Fibroblast of villous mesenchyme (primary cell): ENCODE measurements at places on chromosomes 16 and 17. TPM values are rescaled to one million over a fixed set of nuclear protein-coding genes. Genes with fewer than 3 reads are reported as not detected.

GRCh38 chr17:3635474-3636153 lies 436 bp downstream of the SHPK start:
- no peak for DNase-seq

- DNase-seq, result peak; percentile 66
These were observed 87.4 kb upstream of the LHX1 start for GRCh38 chr17:36849871-36850348.

DNA sequence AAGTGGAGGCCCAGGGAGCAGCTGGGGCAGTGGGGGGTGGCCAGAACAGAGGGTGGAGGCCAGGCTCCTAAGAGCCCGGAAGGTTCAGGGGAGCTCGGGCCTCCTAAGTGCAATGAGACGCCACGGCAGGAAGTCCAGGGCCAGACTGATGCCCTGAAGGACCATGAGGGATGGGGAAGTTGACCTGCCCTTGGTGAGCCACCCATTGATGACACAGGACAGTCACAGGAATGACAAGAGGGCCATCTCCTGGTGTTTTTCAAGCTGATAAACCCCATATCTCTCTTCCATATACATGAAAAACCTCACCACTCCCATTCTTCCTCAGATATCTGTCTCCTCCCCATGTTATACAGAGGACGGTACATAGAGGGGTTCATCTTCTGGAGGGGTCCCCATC lies 5.8 kb upstream of the MRPL58 start:
- no peak for DNase-seq

PRSS33 gene
- not detected in 2 replicates for total RNA-seq
